ENCODE measurements at places on chromosomes 3 and 15.
A peak's percentile ranks its signal among the peaks of the same experiment; 100 is the strongest.

DNA sequence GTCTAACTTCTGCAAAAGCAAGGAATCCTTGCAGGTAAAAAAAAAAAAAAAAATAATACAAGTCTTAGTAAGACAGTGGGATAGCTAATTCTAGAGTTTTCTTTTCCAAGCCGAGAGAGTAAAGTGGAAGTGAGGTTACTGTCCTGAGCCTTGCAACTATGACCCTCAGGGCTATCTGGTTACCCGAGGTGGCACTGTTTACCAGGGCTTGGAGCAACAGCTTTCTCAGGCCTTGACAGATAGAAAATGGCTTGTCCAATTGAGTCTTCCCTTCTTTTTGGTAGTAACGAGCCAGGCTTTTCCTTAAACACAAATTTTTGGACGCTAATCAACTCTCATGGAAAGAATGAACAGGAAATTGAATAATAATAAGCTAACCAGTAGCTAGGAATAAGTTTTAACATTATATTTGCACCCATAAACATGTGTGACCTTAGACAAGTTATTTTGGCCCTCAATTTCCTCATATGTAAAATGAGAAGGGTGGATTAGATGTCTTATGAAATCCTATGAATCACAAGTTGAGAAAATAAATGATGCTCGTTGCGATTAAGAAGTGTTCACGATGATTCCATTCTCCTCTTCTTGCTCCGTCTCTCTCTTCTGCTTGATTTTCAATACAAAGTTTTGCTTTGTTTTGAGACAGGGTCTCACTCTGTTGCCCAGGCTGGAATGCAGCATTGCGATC is 236.9 kb upstream of the KBTBD8 start:
- DNase-seq = no peak

- no peak for DNase-seq
These were observed 37.2 kb upstream of the FHIT start for GRCh38 chr3:61288446-61288845.

DNA sequence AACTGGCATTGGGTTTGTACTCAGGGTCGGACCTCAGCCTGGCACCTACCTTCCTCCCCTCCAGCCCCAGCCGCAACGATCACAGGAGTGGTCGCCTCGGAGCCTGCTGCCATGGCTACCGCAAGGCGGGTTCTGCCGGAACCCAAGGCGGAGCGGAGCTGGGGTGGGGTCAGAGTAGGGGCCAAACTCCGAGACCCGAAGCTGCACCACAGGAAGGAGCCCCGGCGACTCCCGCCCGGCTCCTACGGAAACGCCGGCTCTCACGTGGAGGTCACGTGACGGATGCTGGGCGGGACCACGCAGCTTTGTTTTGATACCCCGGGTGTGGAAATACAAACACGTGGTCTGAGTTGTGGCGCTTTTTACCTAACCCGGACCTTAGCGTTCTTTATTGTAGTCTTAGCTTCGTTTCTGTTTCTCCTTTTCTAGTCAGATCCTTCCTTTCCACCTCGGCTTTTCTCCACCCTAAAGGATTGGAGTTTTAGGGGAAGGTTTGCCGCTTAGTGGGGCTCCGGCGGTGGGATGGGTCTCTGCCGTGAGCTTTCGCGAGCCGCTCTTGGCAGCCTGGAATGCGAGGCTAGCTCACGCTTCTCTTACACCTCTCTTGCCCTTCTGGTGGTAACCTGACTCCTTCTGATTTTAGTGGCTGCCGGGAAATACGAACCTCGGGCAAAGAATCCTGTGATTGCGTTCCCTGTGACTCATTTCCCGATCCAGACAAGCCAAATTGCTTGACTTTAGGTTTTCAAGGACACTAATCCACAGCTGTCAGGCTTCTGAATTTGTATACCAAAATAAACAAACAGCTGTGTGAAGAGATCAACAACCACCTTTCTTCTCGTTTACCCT is at the start of gene HSPBAP1:
TSS of gene HSPBAP1 (minus strand) at position 264 of the 849 bp plus-strand sequence. CDS start at position 113, 151 bp downstream.
- peak; percentile 80 for DNase-seq

DNA sequence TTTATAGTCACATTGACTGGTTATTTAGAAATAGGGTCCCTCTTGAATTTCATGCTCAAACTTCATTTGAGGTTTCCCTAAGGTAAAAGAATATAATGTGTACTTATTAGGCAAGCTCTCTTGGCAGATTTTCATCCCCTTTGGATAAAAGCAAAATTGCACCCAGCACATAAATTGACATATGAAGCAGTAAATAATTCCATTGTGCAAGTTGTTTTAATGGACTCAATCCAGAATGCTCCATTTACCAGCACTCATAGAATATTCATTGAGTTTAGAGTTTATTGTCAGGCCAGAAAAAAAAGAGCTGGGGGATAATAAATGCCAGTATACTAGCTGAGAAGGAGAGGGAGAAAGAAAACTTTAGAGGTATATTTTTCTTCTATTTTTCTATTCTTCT is 136.8 kb downstream of the TPRG1 start:
- no peak for DNase-seq

DNA sequence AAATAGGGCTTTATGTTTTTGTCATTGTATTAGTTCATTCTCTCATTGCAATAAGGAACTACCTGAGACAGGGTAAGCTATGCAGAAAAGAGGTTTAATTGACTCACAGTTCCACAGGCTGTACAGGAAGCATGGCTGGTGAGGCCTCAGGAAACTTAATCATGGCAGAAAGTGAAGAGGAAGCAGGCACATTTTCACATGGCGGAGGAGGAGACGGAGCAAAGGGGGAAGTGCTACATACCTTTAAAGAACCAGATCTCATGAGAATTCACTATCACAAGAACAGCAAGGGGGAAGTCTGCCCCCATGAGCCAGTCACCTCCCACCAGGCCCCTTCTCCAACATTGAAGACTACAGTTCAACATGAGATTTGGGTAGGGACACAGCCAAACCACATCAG is 25.6 kb downstream of the CEP63 start:
- no peak for DNase-seq

DNA sequence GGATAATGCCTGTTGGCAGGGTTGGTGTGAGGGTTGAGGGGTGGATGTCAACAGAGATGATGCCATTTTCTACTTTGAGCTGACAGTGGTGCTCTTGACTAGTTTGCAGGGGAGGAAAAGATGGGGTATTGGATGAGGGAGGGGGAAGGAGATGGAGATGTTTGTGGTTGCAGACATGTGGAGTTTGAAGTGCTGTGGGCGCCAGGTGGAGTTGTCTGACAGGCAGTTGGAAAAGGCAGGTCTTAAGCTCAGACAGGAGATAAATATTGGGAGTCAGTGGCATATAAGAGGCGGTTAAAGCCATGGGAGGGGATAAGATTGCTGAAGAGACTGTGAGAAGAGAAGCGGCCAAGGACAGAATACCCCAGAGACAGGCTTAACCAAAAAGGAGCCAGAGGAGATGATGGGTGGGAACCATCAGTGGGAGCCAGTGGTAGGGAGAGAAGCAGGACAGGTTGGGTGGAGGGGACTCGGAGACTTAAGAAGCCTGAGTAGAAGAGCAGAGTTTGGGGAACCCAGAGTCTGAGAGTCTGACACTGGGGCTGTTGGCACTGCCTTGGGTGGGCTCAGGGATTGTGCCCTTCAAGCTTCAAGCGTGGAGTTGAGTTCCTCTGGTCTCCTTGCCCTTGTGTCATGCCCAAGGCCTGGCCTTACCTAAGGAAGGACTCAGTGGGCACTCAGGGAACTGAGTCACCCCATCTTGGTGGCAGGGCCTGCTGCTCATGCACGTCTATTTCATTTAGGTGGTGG is 13.9 kb downstream of the COPG1 start:
- no peak for DNase-seq

GRCh38 chr3:105528955-105529354 is 162.2 kb downstream of the ALCAM start:
- no peak for DNase-seq

DNA sequence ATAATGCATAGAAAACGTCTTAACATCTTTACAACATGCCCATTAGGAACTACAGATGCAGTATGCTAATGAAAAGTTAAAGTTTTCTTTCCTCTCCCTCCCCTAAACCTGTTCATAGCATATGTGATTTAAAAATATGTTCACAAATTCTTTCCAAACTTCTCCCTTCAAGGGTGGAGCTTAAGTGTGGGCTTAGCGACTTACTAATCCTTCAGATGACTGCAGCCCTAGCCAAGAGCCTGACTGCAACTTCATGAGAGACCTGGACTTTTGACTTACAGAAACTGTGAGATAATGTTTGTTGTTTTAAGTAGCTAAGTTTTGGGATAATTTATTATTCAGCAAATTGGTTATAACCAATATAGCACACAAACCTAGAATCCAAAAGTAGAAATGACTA is 22.0 kb upstream of the ANXA2 start:
- DNase-seq = no peak

DNA sequence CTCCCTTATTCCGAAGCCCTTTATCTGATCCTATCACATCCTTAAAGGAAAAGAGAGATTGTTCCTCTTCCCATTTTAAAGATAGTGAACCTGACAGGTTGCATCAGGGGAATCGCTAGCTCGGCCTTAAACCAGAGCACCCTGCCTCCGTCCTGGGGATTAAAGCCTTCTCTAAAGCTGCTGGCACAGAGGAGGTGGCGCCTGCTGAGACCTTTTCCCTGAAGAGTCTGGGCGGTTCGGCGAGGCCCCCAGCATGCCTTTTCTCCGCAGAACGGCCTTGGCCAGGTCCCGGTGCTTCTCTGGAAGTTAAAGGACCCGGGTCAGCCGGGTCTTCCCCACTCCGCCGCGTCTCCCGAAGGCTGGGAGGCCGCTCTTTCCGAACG is 593 bp downstream of the FAM219B start:
- DNase-seq = no peak

- DNase-seq = no peak
These were observed 343.2 kb upstream of the ONECUT1 start for GRCh38 chr15:53133255-53133850.

GRCh38 chr3:101725194-101725889 is 928 bp downstream of the CEP97 start:
- DNase-seq = no peak

DNA sequence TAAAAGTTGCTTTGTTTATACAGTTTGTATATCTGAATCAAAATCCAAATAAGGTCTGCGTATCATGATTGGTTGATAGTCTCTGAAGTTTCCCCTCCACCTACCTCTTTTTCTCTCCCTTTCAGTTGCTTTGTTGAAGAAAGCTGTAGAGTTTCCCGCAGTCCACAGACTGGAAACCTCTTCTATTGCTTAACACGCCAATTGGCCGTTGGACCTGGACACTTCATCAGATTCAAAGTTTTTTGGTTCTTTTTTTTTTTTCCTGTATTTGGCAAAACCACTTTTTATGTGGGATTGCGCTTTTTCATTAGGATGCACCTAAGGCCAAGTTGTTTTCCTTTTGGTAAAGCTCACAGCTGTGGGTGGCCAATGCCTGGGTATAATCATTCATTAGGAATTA is 14.5 kb upstream of the TM4SF1 start:
- no peak for DNase-seq

DNA sequence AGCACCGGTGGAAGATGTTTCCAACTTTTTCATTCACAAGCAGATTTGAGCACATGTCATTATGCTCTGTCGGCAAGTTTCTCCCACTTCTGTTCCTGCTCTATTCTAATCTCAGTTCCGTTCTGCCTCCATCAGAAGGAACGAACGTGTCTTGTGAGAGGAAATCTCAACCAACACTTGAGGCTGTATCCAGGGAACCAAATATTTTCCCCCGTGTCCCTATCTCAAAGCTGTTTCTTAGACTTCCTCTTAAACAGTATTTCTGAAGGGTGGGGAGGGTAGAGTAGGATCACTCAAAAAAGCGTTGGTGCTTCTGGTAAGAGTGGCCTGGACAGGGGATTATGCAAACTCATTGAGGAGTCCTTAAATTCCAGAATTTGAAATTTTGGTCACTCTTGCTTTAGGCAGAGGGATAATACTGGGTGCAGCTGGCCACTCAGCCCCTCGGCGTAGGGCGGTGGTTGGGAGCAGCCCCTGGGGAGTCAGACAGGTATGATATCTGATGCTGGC is 54.9 kb downstream of the FRMD4B start:
- no peak for DNase-seq

GRCh38 chr15:94670438-94671034 is 439.2 kb downstream of the MCTP2 start:
- DNase-seq = no peak

DNA sequence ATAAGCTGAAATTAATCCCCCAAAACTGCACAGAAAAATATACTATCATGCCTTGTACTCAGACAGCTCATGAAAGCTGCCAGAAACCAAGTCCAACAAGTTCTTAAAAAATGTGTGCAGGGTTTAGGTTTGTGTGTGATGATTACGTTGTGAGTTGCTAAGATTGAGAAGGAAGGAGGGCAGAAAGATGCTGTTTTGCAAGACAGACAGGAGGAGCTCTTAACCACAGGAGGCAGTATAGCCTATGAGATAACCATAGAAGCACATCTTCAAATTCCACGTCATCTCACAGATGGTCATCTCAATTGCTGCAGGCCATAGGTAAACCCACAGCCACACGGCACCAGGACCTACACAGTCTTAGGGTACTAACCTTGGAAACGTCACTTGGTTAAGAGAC is 191.9 kb downstream of the STT3B start:
- DNase-seq = no peak

- no peak for DNase-seq
These were observed 115.6 kb downstream of the GSK3B start for GRCh38 chr3:119978554-119979208.

DNA sequence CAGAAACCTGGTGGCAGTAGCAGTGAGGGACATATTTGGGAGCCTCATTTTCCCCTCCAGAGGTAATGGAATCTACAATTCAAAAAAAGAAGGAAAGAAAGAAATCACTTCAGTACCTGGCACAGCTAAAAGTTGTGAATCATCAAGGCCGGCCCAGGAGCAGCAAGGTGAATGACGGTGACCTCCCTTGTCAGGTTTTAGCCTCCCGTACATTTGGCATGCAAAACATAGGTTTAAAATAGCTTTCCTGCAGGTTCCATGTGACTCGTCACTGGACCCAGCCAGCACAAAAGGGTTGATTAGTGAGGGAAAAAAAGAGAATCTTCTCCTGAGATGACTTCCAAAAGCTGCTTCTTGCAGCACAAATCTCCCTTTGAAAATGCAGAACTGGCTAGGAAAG is 394.2 kb downstream of the LSAMP start:
- no peak for DNase-seq

GRCh38 chr3:2096216-2096615 is 2.5 kb upstream of the CNTN4 start:
- no peak for DNase-seq

- DNase-seq = no peak
These were observed 383 bp upstream of the EFCC1 start for GRCh38 chr3:129000742-129001100.

GRCh38 chr3:97996988-97997387 is 24.8 kb upstream of the RIOX2 start:
- DNase-seq = no peak

Data from stimulated activated CD8-positive, alpha-beta memory T cell treated with anti-CD3 and anti-CD28 coated beads, Interleukin-7, amount 100 ng/mL, for 1 hour (primary cell).